Hepatic stellate cell (primary cell): ENCODE measurements at places on chromosomes 7 and 10.

- DNase-seq = no peak
Observed at GRCh38 chr10:7291487-7292270, 119.2 kb downstream of the SFMBT2 start.

GRCh38 chr7:35249537-35249907, 4.4 kb downstream of the TBX20 start:
- DNase-seq = no peak

DNA sequence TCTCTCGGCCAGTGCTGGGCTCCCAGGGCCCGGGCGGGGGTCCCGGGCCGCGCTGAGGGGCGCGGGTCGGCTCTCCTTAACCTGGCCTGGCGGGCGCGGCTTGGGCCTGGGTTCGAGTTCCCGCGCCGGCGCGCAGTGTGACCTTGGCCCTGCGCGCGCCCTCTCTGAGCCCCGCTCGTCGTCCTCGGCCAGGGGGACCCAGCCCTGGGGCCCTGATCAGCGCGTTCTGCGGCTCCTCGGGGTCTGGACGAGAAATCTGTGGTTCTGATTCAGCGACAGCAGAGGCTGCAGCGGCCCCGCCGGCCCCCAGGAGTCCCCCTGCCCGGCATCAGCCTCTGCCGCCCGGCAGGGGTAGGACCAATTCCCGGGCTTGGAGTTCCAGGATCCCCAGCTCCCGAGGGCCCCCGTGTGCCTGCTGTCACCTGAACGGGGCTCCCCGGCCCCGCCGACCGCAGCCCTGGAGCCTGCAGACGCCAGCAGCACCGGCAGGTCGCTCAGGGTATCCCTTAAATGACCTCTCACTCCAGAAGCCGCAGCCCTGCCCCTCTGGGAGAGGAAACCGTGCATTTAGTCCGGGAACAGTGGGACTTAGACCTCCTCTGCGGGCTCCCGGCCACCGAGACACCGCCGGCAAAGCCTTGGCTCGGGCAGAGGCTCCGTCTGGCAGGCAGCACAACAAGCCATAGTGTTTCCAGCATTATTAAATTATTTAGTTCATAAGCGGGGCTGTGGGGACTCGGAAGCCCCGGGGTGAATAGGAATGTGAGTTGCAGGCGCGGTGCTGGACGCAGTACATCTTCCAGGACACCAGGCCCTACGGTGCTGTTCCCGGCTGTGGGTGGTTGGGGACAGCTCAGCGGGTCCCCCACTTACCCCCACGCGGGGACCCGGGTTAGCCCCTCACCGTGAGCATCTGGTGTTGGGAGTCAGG, 572 bp downstream of the CHST12 start:
- DNase-seq = peak; percentile 79

- DNase-seq = no peak
Observed at GRCh38 chr7:79716329-79716728, 262.9 kb upstream of the MAGI2 start.

DNA sequence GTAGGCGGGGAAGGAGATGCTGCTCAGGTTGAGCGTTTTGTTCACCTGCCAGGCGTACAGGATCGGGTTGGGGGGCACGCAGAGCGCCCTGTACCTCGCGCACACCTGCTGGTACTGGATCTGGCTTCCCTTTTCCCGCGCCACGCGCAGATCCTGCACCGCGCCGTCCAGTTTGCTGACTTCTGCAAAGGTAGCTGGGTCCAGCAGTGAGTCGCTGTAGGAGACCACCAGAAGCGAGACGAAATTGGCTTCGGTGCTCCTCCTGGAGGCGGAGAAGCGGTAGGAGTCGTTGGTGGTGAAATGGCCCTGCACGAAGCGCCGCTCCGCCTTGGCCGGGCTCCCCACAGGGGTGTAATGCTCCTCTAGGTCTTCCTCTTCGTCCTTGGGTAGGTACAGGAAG, 90.7 kb upstream of the RAB18 start:
- DNase-seq = no peak

- DNase-seq = no peak
Observed at GRCh38 chr10:78925275-78925674, 143.5 kb upstream of the ZMIZ1 start.

- DNase-seq = no peak
Observed at GRCh38 chr7:2017481-2017891, 215.3 kb downstream of the MAD1L1 start.

GRCh38 chr10:91690996-91691676, 58.3 kb upstream of the PPP1R3C start:
- DNase-seq = no peak

DNA sequence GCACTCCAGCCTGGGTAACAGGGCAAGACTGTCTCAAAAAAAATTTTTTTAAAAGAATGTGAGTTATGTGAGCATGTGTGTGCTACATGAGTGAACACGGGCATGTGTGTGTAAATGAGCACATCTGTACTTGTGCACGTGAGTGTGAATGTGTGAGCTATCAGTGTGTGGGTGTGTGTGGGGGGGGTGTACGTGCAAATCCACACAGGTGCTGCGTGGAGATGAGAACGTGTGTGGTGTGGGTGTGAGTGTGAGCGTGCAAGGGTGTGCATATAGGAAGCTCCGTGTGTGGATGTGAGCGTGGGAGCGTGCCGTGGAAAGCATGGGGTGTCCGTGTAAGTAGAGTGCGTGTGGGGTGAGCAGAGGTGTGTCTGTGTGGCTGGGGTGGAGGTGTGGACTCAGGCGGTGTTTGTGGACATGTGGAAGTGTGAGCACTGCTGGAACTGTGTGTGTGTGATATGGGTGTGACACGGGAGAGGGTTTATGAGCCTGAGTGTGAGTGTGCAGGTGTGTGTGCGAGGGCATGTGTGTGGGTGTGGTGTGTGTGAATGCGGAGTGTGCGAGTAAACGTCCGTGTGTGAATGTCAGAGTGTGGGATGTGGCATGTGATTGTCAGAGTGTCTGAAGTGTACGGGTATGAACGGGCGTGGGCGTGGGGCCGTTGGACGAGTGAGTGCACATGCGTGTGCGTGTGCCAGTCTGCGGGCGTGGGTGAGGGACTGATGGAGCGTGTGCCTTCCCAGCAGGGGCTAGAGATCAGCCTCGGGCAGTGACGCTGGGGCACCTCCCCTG, 45.9 kb upstream of the TNRC18 start:
- no peak for DNase-seq

- no peak for DNase-seq
Observed at GRCh38 chr7:72538147-72538546, 126.0 kb upstream of the CALN1 start.

DNA sequence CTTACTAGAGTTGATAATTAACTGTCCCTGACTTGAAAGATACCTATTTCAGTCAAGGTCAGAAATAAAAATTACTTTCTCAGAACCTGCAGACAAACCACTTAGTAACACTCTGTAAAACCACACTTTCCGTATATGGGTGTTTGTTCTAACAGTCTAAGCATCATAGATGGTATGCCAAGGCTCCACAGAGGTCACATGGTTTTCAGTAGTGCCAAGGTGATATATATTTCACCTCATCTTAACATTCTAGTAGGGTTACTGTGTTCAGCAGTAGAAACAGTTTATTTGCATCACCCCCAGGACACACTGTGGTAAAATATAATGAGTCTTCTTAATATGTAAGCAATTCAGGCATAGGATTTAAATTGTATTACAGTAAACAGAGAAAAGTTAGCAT, 61.5 kb downstream of the KCND2 start:
- no peak for DNase-seq

GRCh38 chr7:42338231-42338915, 101.4 kb upstream of the GLI3 start:
- DNase-seq = no peak

GRCh38 chr10:126147866-126148587, 240.2 kb downstream of the ADAM12 start:
- peak; percentile 41 for DNase-seq

- DNase-seq = no peak
Observed at GRCh38 chr7:1920266-1920681, 250.2 kb downstream of the ELFN1 start.

DNA sequence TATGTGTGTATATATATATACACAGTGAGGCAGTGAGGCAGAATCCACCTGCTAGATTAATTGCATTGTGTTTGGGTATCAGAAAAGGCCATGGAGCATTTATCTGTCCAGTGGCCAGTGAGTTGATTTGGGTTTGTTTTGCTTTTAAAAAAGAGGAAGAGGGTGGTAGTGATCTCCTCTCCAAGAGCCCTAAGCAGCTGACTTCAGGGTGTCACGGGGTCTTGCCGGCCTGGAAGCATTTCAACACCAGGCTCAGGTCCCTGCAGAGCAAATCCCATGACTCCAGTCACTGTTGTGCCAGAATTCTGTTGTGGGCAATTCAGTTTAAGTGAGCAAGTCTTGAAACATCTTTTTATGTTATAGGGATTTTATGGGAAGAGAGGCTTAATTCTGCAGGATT, 30.6 kb upstream of the GPNMB start:
- no peak for DNase-seq

GRCh38 chr7:28272461-28272877, 91.9 kb upstream of the JAZF1 start:
- peak; percentile 39 for DNase-seq

DNA sequence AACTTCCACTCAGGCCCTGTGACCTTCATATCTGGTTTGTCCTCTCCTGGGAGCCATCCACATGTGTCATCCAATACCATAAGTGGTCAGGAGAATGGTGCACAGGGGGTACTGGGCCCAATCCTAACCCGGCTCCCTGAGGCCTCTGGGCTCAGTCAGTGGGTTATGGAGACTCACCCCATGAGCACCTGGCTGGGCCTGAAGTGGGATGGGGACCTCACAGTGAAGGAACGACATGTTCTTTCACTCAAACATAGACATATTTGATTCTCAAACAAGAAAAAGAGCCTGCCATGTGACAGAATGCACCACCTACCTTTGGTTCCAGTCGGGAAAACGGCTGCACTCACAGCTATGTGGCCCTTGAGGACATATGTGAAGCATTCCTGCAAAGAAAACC, 51.8 kb downstream of the XPNPEP1 start:
- DNase-seq = no peak

- no peak for DNase-seq
Observed at GRCh38 chr10:110822712-110823311, 48.9 kb upstream of the PDCD4 start.

DNA sequence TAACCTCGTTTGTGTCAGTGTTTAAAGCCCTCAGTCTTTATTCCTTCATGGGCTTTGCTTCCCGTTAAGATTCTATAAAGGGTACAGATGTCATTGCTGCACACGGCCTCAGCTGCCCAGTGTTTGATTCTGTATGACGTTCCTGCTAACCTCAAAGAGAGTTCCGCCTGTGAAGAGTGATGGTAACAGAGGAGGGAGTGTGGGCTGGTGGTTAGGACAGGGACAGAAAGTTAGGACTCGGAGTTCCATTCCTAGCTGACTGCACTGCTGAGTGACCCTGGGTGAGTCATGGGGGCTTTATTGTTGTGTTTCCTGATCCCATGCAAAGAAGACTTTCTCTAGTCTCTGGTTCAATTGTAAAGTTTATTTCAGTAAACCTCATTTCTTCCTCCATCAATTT, 227.1 kb downstream of the DYNC1I1 start:
- DNase-seq = no peak

DNA sequence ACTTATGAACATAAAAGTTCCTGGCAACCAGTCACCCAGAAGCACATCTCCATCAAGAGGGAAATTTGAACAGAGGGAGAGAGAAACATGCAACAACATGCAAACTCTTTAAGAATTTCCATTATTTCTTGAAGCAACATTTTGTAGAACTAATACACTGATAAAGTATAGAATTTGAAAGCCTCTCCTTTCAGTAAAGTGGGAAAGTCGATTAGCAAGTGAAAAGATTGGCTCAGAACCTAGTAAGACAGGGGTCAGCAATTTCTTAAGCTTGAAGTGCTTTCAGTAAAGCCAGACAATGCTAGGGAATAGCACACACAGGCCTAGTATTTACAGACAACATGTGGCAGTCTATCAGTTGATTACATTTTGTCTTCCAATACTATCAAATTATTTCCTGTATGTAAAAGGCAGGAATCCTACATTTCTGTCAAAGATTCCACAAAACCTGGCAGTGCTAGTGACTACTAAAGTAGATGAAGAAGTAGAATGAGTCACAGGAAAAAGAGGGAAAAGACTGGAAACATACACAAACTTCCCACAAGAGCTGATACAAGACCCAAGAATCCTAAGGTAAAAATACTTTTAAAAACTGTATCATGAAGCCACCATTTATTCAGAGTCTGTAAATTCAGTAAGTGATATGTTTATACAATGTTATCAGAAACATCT, 25.2 kb downstream of the DNAJC1 start:
- no peak for DNase-seq

DNA sequence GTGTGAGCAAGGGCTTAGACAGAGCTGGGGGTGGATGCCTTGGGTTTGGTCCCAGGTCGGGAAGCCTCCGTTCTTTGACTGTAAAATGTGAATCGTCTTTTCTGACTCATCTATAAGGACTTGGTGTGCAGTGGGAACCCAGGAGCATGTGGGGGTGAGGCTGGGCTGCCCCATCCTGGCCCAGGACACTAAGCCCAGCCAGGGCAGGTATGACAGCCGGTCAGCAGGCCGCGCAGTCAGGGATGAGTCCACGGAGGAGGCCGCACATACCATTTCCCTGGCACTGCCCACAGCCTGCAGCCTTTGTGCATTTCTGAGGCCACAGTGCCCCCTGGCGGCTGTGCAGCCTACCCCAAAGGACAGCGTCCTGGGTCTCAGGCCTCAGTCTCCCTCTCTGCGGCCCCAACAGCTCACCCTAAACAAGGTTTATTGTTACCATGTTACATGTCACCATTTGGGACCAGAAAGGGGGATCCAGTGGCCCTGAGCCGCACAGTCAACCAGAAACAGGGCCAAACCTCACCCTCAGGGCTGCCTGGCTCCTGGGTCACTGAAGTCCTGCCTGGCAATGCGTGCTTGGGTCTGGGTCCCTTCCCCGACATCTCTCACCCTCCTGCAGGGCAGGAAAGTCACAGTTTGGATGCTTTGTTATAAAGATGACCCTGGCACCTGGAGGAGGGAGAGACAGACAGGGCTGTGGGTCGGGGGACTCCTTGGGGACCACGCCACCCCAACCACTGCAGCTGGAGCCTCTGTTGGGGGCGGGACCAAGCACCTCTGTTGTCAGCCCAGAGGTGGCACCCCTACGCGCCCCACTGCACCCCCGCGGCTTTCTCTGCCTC, 14.4 kb upstream of the SH2B2 start:
- DNase-seq = peak; percentile 94

DNA sequence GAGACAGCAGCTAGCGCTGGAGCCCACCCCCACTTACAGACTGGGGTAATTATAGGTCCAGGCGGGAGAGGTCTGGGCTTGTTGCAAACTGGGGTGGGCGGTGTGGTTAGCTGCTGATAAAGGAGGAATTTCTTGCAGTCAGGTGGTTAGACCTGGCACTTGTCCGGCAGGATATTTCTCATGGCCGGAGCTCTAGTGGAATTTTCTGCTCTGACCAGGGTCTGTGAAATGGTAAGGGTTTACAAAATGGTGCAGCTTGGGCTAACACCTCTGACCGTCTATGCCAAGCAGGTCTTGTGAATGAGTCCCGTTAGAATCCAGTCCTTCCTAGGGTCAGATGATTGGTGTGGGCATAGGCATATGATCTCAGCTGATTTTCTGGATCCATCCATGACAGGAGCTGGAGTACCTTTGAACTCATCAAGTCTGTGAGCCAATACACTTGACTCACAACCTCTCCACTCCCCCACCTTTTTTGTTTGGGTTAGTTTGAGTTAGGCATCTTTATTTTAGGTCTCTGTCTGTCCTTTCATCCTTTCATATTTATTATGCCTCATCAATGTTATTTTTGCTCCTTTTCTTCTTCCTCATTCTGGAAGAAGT, 213.4 kb downstream of the SUGCT start:
- no peak for DNase-seq

GRCh38 chr7:28684650-28685241, 272.4 kb downstream of the CREB5 start:
- DNase-seq = no peak
